ENCODE measurements at places on chromosomes 16 and 17. TPM values are rescaled to one million over a fixed set of nuclear protein-coding genes. Genes with fewer than 3 reads are reported as not detected.

AGRP gene
- not detected for total RNA-seq

RCVRN gene
- total RNA-seq = not detected

KRT25 gene
- not detected for total RNA-seq

TUBD1 gene
- 9.4 TPM for total RNA-seq

FNDC8 gene
- total RNA-seq = not detected

NPB gene
- total RNA-seq = not detected

SCARF1 gene
- 0.41 TPM for total RNA-seq

DNAH3 gene
- total RNA-seq = not detected
